ENCODE measurements at places on chromosomes 11 and 22.

DNA sequence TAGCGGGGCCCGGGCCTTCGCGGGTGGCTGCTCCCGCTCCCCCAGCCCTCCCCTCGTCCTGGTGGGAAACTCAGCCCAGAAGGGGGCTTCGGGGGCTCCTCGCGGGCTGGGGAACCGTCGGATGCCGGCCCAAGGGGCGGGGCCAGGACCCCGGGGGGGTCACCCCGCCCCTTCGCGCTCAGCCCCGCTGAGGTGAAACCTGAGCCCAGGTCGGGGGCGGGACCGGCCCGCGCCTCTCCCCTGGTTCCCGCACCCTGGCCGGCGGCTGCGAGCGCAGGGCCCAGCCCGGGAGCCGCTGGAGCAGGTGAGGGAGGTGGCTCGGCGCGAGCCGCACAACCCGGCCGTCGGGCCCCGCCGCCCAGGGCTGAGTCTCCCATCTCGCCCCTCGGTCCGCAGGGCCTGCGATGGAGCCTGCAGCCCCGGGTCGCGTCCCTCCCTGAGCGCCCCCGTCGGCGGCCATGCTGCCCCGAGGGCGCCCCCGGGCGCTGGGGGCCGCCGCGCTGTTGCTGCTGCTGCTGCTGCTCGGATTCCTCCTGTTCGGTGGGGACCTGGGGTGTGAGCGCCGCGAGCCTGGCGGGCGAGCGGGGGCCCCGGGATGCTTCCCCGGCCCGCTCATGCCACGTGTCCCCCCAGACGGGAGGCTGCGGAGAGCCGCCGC is at the start of gene LARGE2:
TSS of gene LARGE2 (plus strand) at position 232 of the 658 bp plus-strand sequence. CDS start at position 459, 227 bp downstream.
- no peak for DNase-seq

- DNase-seq: no peak
Observed at GRCh38 chr11:64290352-64291261, 495 bp upstream of the KCNK4 start.

DNA sequence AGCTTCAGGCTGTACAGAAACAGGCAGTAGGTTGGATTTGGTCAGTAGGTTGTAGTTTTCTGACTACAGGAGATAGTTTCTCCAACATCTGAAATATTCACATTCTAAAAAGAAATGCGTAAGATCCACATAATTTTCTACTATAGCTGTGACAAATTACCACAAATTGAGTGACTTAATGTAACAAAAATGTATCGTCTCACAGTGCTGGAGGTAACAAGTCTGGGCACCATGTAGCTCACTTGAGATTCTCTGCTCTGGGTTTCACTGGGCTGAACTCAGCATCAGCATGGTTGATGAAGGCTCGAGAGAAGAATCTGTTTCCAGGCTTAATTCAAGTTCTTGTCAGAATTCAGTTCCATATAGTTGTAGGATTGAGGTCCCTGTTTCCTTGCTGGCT is 350.9 kb upstream of the CCDC179 start:
- no peak for DNase-seq

DNA sequence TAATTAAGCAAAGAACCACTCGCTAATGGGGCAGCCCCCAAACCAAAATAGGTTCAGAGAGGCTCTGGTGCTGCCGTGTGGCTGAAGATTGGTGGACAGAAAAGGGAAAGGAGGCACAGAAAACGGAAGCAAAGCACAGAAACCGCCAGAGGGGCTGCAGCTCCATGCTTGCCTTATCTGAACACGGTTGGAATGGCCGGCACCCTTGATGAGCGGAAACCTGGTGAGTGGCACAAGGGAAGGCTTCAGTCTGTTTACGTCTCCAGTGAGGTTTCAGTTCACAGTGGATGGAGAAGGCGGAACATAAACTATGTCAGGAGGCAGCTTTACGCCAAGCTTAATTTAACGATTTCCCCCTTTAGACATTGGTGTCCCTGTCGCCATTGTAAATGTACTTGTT is 5.2 kb upstream of the PRR33 start:
- no peak for DNase-seq

GRCh38 chr11:130603335-130603906 is 155.0 kb downstream of the ADAMTS15 start:
- DNase-seq: no peak

DNA sequence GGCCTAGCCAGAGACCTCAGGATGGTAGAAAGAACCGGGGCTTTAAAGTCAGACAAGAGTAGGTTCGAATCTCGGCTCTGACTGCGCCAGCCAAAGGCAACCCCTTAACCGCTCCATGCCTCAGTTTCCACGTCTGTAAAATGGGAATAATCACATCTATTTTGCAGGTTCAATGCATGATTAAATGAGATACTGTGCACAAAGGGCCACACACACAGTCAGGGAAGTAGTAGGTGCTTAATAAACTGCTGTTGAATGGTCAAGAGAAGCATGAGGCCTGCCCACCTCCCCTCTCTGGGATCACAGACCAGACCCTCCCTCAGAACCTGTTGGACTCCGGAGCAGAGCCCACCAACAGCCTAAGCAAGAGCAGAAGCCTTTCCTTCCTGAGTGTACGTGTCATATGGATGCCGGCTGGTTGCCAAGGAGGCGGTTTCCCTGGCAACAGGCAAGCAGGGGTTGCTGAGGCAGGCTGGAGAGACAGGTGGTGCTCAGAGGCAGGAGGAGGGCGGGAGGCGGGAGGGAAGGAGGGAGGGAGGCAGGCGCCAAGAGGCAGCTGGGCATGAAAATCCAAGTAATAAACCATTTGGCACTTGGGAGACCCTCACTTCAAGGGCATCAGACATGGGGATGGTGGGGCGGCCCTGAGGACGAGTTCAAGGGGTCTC is 43.9 kb downstream of the NFAM1 start:
- DNase-seq: no peak

All from progenitor cell of endocrine pancreas (in vitro differentiated cells).